ENCODE measurements at places on chromosomes 7 and 10. TPM values are rescaled to one million over a fixed set of nuclear protein-coding genes. Genes with fewer than 3 reads are reported as not detected.

The RPEL1 gene
- not detected for total RNA-seq

DNA sequence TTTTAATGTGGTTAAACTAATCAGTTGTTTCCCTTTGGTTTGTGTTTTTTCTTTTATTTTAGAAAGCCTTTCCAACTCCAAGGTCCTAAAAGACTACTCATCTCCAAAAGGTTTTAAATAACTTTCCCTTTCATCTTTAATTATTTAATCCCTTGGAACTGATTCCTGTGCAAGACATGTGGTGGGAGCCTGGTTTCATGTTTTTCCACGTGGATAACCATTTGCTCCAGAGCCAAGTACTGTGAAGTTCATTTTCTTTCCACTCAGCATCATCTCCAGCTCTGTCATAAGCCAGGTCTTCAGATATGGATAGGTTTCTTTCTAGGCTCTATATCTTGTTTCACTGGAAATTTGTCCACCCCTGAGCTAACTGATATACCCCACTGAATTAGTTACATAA is 16.7 kb downstream of the PPP1R3C start:
- H3K4me1 ChIP-seq = peaks cover 37% of the 10 kb centered on the region
- H3K27ac ChIP-seq = peak overlapping the region; percentile 34
- H3K36me3 ChIP-seq = peaks cover 4% of the 10 kb centered on the region
- H3K4me3 ChIP-seq = no peak overlapping the region

DNA sequence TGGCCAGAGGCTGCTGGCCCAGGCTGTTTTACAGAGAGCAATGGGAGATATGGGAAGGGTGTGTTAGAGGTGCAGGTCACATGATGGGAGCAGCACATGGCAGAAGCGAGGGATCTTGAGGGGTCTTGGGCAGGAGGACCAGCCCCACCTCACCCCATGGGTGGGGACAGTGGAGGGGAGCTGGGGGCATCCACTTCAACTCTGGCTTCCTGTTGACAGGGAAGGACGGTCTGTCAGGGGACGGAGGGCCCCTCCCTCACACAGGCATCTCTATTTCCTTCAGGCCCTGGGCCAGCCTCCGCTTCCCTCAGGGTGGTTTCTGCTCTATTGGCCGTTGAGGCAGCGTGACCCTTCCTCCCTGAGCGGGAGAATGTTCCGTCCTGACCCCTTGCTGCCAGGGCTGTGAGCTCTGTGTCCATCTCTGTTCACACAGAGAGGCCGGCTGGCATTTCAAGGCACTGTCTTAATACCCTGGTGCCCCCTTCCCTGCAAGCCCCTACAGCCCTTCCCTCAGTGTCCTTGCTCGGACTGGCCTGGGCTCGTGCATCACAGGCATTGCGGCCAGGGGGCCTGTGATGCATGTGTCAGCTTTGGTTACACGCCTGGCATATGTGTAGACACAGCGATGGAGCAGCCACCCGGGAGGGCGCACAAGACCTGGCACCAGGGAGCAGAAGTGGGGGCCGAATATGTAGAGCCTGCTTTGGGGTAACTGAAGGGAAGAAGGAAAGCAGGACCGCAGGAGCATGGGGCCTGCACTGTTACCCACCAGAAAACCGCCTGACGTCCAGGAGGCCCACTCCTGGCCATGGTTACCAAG is 31.8 kb downstream of the RAMP3 start:
- H3K4me3 ChIP-seq = no peak overlapping the region
- H3K27me3 ChIP-seq = peaks cover 35% of the 10 kb centered on the region
- no peak for DNase-seq
- H3K4me1 ChIP-seq = no peaks in the 10 kb centered on the region

- H3K27ac ChIP-seq = no peak overlapping the region
- no peaks in the 10 kb centered on the region for H3K27me3 ChIP-seq
- DNase-seq = no peak
- peaks cover 10% of the 10 kb centered on the region for H3K4me1 ChIP-seq
- H3K36me3 ChIP-seq = no peaks in the 10 kb centered on the region
Measured at GRCh38 chr7:41771717-41772116, 68.8 kb upstream of the INHBA start.

- peak overlapping the region; percentile 62 for H3K27ac ChIP-seq
- H3K4me1 ChIP-seq = peaks cover 25% of the 10 kb centered on the region
- no peaks in the 10 kb centered on the region for H3K27me3 ChIP-seq
- no peak for DNase-seq
Measured at GRCh38 chr7:28533731-28534531, 121.6 kb downstream of the CREB5 start.
